ENCODE measurements at places on chromosomes 7 and 10. TPM values are rescaled to one million over a fixed set of nuclear protein-coding genes. Genes with fewer than 3 reads are reported as not detected.

The SORCS3 gene
- total RNA-seq = not detected

DNA sequence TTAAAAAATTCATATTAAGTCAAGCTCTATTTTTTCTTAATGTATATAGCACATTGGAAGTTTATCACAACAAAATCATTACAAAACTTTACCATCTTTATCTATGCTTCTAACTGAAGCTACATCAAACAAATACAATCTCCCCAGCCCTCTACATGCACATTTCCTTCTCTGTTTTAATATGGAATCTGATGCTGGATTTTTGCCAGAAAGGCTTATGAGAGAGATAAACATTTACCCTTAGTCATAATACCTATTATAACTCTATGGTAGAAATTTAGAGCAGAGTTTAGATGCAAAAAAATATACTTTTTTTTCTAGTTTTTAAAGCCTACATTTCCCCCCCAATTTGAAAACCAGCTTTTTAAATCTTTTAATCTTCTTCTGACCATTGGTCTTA, 1198.6 kb downstream of the GATA3 start:
- no peak overlapping the region for H3K27ac ChIP-seq
- H3K36me3 ChIP-seq = no peaks in the 10 kb centered on the region
- H3K4me3 ChIP-seq = no peak overlapping the region

The EPHB6 gene
- total RNA-seq = 1.4 TPM

The HOXA9 gene
- 6.9 TPM for total RNA-seq

DNA sequence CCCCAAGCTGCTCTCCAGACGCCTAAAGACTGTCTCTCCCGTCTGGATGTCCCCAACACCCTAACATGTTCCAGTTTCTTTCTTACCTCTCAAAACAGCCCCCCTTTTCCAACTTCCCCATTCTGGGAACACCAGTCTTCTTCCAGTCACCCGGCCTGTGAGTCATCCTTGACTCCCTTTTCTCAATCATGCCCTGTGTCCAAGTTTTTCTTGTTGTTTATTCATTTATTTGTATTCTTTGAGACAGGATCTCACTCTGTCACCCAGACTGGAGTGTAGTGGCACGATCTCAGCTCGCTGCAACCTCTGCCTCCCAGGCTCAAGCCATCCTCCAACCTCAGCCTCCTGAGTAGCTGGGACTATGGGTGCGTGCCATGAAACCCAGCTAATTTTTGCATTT, 15.6 kb downstream of the SNX10 start:
- DNase-seq = peak; percentile 85
- H3K36me3 ChIP-seq = no peaks in the 10 kb centered on the region
- no peaks in the 10 kb centered on the region for H3K27me3 ChIP-seq
- H3K4me3 ChIP-seq = no peak overlapping the region
- peak overlapping the region; percentile 13 for H3K27ac ChIP-seq

The DRGX gene
- not detected for total RNA-seq

DNA sequence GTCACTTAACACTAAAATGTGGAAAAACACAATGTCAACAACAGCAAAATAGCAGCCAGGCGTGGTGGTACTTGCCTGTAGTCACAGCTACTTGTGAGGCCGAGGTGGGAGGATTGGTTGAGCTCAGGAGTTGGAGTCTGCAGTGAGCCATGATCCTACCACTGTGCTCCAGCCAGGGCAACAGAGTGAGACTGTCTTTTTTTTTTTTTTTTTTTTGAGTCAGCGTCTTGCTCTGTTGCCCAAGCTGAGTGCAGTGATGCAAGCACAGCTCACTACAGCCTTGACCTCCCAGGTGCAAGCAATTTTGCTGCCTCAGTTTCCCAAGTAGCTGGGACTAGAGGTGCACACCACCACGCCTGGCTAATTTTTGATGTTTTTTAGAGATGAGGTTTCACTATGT, 6.1 kb downstream of the KCTD7 start:
- H3K27ac ChIP-seq = no peak overlapping the region
- H3K4me3 ChIP-seq = no peak overlapping the region
- H3K27me3 ChIP-seq = no peaks in the 10 kb centered on the region
- DNase-seq = no peak

The PRSS2 gene
- not detected for total RNA-seq

GRCh38 chr7:149420006-149420405, 40.9 kb downstream of the ZNF777 start:
- no peak overlapping the region for H3K4me3 ChIP-seq
- no peak for DNase-seq
- H3K4me1 ChIP-seq = no peaks in the 10 kb centered on the region
- H3K36me3 ChIP-seq = no peaks in the 10 kb centered on the region

The CALHM3 gene
- total RNA-seq = not detected

DNA sequence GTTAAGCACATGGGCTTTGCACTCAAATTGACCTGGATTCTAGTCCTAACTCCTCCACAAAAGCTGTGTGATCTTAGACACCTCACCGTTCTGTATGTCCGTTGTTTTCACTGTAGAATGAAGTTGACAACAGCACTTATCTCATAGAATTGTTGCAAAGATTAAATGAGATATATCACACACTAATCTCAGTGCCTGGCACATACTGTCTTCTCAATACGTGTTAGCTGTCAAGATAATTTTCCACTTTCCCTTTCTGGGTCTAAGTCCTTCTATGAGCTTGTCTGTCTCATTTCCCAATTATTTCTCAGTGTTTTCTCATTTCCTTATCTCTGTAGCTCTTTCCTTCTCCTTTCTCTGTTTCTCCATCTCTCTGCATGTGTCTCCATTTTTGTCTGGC, 296.6 kb downstream of the KCNMA1 start:
- no peak overlapping the region for H3K27ac ChIP-seq
- H3K4me3 ChIP-seq = no peak overlapping the region
- H3K27me3 ChIP-seq = no peaks in the 10 kb centered on the region
- DNase-seq = no peak
- no peaks in the 10 kb centered on the region for H3K36me3 ChIP-seq
- no peaks in the 10 kb centered on the region for H3K4me1 ChIP-seq

GRCh38 chr10:63464402-63465292, 1.1 kb downstream of the JMJD1C start:
- H3K4me3 ChIP-seq = peak overlapping the region; percentile 97
- peaks cover 6% of the 10 kb centered on the region for H3K36me3 ChIP-seq
- H3K27me3 ChIP-seq = no peaks in the 10 kb centered on the region

GRCh38 chr7:7812112-7812511, 93.7 kb upstream of the RPA3 start:
- H3K27ac ChIP-seq = no peak overlapping the region
- H3K36me3 ChIP-seq = peaks cover 7% of the 10 kb centered on the region
- no peaks in the 10 kb centered on the region for H3K4me1 ChIP-seq
- H3K27me3 ChIP-seq = no peaks in the 10 kb centered on the region
- no peak for DNase-seq
- no peak overlapping the region for H3K4me3 ChIP-seq

- DNase-seq = no peak
- H3K27ac ChIP-seq = no peak overlapping the region
- H3K4me1 ChIP-seq = no peaks in the 10 kb centered on the region
- no peaks in the 10 kb centered on the region for H3K36me3 ChIP-seq
These were observed 108.2 kb upstream of the NFE2L3 start for GRCh38 chr7:26043801-26044200.

The PLOD3 gene
- 134 TPM for total RNA-seq

The SPDYE6 gene
- not detected for total RNA-seq

The DOCK1 gene
- 40.0 TPM for total RNA-seq

GRCh38 chr10:98673171-98673782, 226.5 kb upstream of the HPS1 start:
- H3K4me1 ChIP-seq = no peaks in the 10 kb centered on the region
- no peaks in the 10 kb centered on the region for H3K36me3 ChIP-seq
- H3K27me3 ChIP-seq = peaks cover 9% of the 10 kb centered on the region
- no peak overlapping the region for H3K4me3 ChIP-seq
- no peak for DNase-seq

DNA sequence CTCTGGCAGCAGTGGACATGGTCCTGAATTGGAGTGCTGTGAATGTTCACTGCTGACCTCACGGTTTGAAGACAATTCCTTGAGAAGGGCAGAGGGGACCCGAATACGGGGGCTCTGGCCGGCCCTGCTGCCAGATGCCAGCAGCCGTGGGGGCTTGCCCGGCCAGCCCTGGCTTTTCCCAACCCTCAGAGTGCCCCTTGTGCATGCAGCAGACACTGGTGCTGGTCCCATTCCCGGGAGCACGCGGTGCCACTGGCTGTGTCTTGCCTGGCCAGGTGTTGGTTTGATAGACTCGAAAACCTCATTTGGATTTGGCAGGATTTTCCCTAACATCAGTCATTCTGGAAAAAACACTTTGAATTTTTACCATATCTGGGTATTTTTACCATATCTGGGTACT, 49.1 kb downstream of the LHPP start:
- H3K4me1 ChIP-seq = peaks cover 5% of the 10 kb centered on the region
- peak overlapping the region; percentile 81 for H3K27ac ChIP-seq
- H3K4me3 ChIP-seq = peak overlapping the region; percentile 69

DNA sequence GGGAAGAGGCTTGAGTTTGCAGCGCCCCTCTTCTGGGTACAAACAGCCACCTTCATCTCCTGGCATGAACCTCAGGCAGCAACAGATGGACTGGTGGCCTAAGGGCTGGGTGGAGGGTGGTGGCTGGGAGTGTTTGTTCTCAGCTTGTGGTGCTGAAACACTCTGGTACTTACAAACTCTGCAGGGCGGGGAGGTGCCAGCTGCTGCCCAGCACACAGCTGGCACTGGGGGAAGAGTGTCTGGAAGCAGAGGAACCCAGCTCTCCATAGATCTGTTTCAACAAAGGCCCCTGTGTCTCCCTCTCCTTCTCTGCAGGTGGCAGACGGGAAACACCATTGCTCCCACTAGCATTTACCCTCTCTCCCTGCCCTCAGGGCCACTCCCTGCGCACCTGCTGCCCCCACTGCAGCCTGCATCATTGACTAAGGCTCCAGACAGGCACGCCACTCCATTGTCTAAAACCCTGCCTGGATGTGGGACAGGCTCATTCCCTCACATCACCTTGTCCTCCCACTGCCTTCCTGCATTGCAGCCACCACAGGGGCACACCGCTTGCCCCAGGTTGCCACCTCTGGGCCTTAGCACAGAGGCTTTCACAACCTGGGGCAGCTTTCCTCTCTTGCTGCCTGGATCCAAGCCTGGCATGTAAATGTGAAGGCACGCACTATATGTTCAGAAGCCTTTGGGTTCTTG, 6.5 kb downstream of the ARHGAP22 start:
- no peaks in the 10 kb centered on the region for H3K27me3 ChIP-seq
- no peak for DNase-seq
- no peak overlapping the region for H3K4me3 ChIP-seq
- H3K27ac ChIP-seq = peak overlapping the region; percentile 46

DNA sequence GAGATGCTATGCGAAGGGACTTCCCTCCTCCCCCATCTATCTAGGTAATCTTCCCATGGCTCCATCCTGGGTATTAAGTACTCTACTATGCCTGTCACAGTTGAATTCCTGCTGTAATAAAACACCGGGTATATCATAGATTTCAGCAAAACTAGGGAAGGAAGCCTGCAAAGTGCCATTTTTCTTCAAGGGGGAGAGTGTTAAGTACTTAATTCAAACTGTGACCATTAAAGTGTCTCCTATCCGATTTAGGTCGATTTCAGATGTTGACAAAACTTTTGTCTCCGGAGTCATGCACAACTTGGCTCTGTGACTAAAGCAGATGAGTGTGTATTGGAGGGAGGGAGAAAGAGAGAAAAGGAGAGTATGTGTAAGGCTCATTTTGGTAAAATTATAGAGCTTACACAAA, 4.6 kb downstream of the HOXA4 start:
- H3K27me3 ChIP-seq = no peaks in the 10 kb centered on the region
- no peak overlapping the region for H3K4me3 ChIP-seq
- no peak for DNase-seq

The CD36 gene
- 0.12 TPM for total RNA-seq

- H3K27ac ChIP-seq = no peak overlapping the region
- peaks cover 21% of the 10 kb centered on the region for H3K4me1 ChIP-seq
- peaks cover 51% of the 10 kb centered on the region for H3K36me3 ChIP-seq
- H3K27me3 ChIP-seq = no peaks in the 10 kb centered on the region
- peak; percentile 68 for DNase-seq
These were observed 14.0 kb downstream of the DNAJB12 start for GRCh38 chr10:72340510-72341261.

DNA sequence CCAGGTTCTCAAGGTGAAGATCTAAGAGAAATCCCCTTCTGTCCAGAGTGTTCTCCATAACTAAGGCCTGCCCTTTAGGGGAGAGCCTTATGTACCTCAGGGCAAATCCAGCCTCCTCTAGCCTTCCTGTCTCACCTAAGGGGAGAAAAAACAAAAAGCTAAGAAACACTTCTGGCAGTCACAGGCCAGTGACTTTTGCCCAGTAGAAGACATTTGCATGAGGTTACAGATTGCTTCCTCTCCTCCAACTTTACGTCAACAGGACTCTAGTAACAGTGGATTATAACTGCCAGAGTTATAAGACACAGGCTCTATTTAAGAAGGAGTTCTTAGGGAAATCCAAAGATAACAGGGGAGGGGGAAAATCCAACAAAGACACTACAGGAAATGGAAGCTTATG, 15.9 kb upstream of the FAM241B start:
- DNase-seq = no peak
- H3K4me3 ChIP-seq = no peak overlapping the region
- peaks cover 22% of the 10 kb centered on the region for H3K27me3 ChIP-seq
- no peaks in the 10 kb centered on the region for H3K36me3 ChIP-seq
- no peaks in the 10 kb centered on the region for H3K4me1 ChIP-seq
- H3K27ac ChIP-seq = no peak overlapping the region

DNA sequence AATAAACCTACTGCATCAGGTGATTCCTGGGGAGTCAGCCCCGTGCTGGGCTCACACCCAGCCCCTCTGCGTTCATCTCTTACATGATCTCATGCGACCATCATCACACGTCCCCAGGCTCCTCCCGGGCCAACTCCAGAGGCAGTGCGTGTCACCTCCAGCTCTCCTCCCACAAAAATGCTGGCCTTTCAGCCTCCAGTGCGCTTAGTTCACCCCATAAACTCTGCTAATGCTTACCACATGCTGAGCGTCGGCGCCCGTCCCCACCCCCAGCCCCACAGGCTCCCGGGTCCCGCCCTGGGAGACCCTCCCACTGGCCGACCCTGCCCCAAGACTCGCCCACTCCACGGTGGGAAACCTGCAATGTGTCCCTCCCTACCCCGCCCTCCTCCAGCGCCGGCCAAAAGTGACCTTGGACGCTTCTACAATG, 816 bp upstream of the SDK1 start:
- no peaks in the 10 kb centered on the region for H3K36me3 ChIP-seq
- H3K4me3 ChIP-seq = no peak overlapping the region
- no peaks in the 10 kb centered on the region for H3K4me1 ChIP-seq
- H3K27me3 ChIP-seq = peaks cover 9% of the 10 kb centered on the region

DNA sequence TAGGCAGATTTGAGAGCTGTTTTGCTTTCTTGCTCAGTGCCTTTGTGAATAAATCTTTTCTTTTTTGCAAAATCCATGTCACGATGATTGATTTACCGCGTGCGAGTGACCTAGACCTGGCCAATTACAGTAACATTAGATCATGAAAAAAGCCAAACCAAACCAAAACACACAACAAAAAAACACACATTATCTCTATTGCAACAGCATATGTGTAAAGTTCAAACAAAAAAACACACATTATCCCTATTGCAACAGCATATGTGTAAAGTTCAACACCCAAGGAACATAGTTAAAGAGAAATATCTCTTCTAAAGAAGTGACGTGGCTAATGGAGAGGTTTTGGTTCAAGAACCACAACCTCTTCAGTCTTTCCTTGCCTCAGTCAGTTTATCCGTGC, 342.6 kb upstream of the NRG3 start:
- DNase-seq = no peak
- no peak overlapping the region for H3K27ac ChIP-seq
- no peak overlapping the region for H3K4me3 ChIP-seq
- H3K4me1 ChIP-seq = no peaks in the 10 kb centered on the region
- no peaks in the 10 kb centered on the region for H3K27me3 ChIP-seq

GRCh38 chr10:129059977-129060376, 407.1 kb upstream of the MGMT start:
- H3K4me3 ChIP-seq = no peak overlapping the region
- no peak overlapping the region for H3K27ac ChIP-seq
- H3K36me3 ChIP-seq = no peaks in the 10 kb centered on the region
- no peaks in the 10 kb centered on the region for H3K27me3 ChIP-seq
